OCI-M1 (cell line): ENCODE measurements at places on chromosomes 5 and 9.

GRCh38 chr5:102596951-102597350 lies 98.2 kb upstream of the SLCO6A1 start:
- no peak for DNase-seq

DNA sequence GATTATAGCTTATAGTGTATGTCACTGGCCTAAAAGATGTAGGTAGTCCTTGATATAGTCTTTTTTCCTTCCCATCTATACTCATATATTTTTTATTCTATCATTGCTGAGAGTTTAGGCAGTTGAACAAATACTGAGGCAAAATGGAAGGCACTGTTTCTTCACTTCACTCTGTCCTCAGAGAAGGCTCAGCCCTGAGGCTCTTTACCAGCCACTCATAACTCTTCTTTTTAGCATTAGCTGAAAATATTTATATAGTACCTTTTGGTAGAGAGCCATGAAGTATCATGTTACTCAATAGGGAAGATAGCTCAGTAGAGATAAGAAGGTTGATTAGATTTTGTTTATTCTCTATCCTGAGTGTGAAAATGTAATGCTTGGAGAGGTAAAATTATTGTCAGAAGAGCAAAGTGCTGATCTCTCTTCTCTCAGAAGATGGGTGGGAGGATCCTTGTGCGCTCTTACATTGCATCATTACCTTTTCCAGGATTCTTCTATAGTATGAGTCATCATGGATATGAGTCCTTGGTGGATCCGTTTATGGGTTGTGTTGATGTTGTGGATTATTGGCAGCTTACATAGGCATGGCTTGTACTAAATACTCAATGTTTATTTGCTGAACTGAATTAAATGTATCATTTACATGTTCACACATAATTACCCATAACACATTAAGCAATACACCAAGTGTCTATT lies 88.1 kb downstream of the ANXA1 start:
- DNase-seq: no peak

DNA sequence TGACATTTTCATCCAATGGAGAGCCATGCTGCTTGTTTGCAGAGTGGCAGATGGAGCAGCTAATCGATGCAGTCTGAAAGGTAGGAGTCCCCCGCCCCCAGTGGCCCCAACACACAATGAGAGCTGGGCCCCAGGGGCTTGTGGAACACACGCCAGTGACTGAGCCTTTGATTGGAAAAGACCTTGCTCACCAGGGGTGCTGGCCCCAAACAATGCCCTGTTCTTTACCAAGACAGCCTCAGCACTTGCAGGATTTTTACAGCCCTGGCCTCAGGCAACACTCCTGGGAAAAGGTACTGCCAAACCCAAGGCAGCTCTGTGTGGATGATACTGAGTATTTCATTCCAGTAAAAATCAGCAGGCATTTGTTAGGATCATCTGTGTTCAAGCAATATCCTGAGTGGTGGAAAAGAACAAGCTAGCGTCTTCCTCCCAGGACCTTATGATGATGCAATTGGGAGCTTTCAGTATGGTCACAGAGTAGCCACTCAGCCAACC lies 276.8 kb upstream of the CLINT1 start:
- DNase-seq: no peak

DNA sequence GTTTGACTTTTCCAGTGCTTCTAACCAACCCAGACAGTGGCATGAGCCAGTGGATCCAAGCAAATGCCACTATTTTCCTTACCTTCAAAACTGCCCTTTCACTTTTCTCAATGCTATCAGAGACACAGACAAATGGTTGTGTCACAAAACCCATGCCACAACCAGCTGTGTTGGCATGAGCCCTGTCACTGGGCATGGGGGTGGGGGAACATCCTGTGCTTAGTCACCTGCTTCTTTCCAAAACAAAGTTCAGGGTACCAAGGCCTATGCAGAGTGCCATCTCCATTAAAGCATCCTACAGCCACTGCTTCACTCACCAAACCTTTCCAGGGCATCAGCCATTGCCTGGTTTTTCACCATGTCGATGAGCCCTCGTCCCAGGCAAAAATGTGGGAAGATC lies 30.1 kb downstream of the NIPSNAP3B start:
- DNase-seq: no peak

DNA sequence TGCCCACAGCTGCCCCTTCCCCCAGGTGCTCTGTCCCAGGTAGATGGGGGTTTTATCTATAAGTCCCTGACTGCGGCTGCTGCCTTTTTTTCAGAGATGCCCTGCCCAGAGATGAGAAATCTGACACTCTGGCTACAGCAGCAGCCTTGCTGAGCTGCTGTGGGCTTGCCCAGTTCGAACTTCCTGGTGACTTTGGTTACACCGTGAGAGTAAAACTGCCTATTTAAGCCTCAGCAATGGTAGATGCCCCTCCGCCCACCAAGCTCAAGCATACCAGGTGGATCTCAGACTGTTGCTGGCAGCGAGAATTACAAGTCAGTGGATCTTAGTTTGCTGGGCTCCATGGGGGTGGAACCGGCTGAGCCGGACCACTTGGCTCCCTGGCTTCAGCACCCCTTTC lies 56.8 kb downstream of the MINAR2 start:
- DNase-seq: no peak
